ENCODE measurements at places on chromosomes 4 and X.

GRCh38 chrX:39337451-39337850 lies 536.2 kb downstream of the MID1IP1 start:
- no peak for DNase-seq

GRCh38 chrX:15680401-15680800 lies 15.8 kb upstream of the CLTRN start:
- no peak for DNase-seq

DNA sequence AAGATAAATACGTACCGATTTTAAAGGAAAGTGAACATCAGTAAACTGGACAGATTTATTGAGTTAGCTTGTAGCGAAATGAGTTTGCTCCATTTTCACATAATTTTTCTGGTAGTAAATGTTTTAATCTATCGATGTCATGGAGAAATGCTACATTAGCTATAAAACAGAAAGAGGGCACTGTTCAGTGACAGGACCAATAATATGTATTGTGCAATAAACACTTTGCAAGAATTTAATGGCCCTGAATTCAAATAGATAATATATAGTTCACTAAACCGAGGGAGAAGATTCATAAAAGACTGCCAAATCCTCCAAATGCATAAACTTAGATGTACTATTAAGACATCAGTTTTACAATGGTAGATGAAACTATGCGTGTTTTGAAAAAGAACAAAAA lies 516.3 kb downstream of the ADGRL3 start:
- DNase-seq, result no peak

DNA sequence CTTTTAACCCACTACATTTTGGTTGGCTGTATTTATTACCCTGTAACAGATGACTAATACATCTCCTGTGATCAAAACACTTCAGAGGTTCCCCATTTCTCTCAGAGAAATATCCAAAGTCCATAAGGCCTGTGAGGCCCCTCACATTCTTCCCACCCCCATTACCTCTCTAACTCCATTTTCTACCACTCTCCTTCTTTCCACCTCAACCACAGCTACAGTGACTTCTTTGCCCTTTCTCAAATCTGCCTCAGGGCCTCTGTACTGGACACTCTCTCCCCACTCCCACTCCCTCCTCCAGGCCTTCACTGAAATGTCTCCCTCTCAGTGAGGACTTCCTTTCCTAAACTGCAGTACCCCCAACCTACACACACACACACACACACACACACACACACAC lies 8.4 kb upstream of the TMEM144 start:
- no peak for DNase-seq

GRCh38 chr4:45987858-45988257 lies 136.0 kb downstream of the GABRG1 start:
- DNase-seq, result no peak
